ENCODE measurements at places on chromosomes 6 and 20.

GRCh38 chr6:14767226-14767625 is 478.6 kb upstream of the JARID2 start:
- DNase-seq: no peak

GRCh38 chr20:8094850-8095249 is 37.2 kb upstream of the PLCB1 start:
- DNase-seq: no peak

DNA sequence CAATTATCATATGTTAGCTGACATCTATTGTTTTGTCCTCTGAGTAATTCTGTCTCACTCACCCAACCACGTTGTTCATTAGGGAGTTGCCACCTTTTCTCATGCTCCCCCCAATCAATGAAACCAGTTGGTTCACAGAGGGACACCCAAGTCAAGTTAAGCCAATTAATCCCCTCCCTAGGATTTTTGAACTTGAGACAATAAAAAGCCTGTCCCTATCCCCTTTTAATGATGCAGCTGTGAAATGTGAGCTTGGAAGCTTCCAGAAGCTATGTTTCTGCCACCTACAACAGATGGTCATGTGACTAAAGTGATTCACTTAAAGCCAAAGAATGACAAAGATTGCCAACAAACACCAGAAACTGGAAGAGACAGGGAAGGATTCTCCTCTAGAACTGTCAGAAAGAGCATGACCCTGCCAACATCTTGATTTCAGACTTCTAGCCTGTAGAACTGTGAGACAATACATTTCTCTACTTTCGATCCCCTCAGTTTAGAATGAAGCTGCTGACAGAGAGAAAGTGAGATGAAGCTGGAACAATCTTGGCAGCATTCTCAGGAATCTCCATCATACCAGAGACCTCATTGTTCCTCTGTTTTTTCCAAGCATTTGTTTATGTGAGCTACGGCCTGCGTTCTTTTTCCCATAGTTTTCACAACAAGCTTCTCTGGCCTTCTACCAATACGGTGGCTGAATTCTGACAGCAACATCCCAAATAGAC is 57.8 kb upstream of the TPD52L1 start:
- DNase-seq: no peak

- no peak for DNase-seq
Measured at GRCh38 chr6:133559926-133560325, 318.8 kb downstream of the EYA4 start.

- DNase-seq: no peak
Measured at GRCh38 chr20:24842918-24843715, 106.0 kb upstream of the CST7 start.

DNA sequence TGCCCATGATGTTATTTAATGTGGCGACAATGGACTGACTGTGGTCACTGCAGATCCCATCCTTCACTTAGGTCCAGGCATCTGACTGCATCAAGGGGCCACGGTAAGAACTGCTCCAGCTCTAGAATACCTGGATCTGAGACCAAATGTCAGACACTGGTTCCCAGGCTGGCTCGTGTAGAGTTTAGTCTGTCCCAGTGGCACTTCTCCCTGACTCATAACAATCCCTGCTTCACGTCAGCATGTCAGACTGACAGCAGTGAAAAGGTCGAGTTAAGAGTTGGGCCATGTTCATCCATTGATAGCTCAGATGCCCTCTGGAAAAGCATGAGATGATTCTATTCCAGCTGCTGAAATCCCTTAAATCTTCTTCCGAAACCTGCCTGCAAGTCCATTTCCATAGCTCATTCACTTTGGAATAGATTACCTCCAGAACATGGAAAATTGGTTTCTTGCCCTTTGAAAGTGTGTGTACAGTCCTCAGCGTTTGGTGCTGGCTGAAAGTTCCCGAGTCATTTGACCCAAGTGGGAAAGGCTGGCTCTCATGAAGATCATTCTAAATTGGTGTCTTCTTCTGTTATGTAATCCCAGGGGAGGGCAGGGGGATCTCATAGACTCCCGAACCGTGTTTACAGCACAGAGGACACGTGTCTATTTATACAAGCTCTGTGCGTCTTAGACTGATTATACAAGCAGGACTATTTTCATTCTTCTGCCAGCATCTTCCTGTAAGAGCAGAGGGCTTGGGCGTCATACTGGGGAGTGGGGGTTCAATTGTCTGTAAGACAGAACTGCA is 160.8 kb downstream of the ZDHHC14 start:
- DNase-seq: no peak

GRCh38 chr20:63258781-63259180 is 4.5 kb upstream of the NKAIN4 start:
- DNase-seq: no peak

DNA sequence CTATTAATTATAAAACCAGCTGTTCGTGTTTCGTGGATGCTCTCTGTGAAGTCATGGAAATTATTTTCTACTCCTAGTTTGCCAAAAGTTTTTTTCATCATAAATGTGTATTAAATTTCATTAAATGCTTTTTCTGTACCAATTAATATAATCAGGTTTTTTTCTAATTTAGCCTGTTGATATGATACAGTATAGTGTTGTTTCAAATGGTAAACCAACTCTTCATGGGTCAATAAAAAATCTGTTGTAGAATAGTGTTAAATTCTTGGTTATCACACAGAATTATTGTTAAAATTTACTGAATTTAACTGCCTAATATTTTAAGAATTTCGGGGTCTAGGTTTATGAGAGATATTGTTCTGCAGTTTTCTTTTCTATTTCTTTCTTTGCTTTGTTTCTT is 505.9 kb upstream of the MANEA start:
- no peak for DNase-seq

DNA sequence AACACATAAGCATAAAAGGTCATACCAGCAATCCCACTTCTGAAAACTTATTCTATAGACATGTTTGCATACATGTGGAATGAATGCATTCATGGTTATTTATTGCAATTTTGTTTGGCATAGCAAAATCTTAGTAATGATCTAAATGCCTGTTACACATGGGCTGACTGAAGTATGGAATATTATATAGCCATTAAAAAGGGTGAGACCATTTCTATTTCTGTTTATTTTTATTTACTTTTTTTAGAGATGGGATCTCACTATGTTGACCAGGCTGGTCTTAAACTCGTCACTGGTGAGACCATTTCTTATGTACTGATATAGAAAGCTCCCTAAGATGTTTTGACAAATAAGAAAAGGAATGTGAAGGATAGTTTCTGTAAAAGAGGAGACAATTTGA is 14.3 kb upstream of the SCRT2 start:
- DNase-seq: no peak

GRCh38 chr20:19502169-19502568 is 255.9 kb upstream of the RIN2 start:
- DNase-seq: no peak

GRCh38 chr6:4682431-4683097 is 93.6 kb upstream of the CDYL start:
- no peak for DNase-seq

DNA sequence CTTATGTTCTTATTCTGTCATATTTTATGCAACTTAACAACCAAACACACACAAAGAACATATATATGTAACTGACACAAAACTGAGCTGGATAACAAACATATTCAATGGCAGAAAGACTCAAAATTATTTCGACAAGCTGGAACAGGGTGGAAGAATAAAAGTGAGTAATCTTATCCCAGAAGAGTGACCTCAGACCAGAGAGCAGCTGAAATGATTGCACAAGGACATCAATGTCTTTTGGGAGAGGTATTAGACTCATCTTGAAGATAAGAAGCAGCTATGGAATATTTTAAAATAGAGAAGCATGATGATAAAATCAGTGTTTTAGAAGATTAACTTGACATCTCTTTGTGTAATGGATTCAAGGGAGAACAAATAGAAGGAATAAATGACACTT is 191.6 kb upstream of the PRDM1 start:
- DNase-seq: no peak

DNA sequence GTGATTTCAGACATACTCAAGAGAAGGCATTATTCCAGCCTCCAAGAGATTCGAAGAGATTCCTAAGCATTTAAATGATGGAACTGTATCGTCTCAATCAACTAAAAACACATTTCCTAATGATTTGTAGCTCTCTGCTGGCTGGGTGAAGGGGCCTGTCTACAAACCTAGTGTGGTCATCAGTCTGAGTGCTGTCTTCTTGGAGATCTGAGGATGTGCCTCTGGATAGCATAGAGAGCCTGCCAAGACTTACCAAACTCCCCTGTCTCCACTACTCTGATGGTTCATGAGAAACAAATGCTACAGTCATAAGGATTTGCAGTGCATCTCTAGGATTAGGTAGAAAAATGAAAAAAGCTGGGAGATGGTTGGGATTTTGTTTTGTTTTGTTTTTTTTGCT is 176.9 kb upstream of the CITED2 start:
- no peak for DNase-seq

- no peak for DNase-seq
Measured at GRCh38 chr20:61902221-61902869, 163.3 kb downstream of the TAF4 start.

- no peak for DNase-seq
Measured at GRCh38 chr20:46695892-46696291, 6.6 kb upstream of the TP53RK start.

DNA sequence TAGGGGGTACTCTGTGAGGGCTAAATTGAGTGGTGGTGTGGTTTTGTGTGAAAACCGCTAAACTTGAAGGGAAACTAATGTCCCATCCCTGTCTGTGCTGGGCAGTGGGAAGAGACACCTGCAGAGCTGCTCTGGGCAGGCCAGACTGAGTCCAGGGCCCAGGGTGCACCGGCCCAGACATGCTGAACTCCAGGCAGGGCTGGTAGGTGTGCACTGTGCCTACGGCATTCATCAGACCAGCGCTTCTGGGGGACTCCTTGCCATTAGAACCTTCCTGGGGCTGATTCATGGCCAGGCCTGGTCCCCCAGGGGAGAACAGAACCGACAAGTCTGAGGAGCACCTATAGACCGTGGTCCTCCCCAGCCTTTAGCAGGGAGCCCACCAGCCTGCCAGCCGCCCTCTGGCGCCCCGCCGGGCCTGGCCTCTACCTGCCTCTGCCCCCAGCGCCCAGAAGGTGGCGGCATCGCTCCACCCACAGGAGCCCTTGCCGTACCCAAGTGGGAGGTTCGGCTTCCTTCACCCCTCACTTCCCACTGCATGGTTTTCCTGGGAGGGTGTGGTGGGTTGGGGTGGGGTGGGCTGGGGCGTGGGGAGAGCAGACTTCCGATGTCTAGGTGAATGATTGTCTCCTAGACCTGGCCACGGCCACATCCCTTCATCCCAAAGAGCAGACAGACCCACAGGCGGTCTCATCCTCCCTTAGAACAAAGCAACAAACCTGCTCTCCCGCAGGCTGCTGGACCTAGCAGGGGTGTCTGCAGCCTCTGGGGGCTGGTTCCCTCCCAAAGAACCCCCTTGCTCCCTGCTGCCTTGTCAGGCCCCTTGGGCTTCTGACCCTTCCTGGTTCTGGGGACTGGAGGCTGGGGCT is 15.5 kb downstream of the CCDC167 start:
- peak; percentile 52 for DNase-seq

- no peak for DNase-seq
Measured at GRCh38 chr20:15378151-15378550, 1040.7 kb upstream of the FLRT3 start.

GRCh38 chr6:46422619-46423018 is 68.6 kb downstream of the RCAN2 start:
- no peak for DNase-seq

GRCh38 chr6:7819431-7820015 is 91.1 kb downstream of the TXNDC5 start:
- no peak for DNase-seq

DNA sequence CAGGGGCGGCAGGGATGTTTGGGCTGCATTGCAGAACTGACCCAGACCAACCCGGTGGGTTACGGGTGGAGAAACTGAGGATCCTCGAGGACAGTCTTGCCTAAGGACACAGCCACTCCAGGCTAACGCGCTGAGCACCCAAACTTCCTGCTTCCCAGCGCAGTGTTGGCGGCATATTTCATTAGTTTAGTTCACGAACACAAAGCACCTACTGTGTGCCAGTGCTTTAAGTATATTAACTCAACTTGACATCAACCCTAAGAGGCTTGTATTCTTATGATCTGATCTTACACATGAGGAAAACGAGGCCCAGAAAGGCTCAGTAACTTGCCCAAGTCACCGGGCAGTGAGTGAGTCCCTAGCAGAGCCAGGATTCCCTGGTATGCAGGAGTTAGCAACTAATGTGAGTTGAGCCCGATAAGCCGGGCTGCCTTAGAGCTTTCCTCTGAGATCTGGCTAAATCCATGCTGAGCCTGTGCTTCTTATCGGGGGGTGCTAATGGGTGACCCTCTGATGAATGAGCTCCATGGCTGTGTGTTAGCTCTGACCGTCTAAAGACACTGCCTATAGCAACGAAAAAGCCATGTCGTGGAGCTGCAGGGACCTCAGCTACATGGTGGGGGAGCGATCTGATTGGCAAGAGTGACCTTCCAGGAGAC is 92.7 kb downstream of the CD40 start:
- no peak for DNase-seq

GRCh38 chr6:63716169-63716568 is 80.6 kb downstream of the PHF3 start:
- no peak for DNase-seq

GRCh38 chr6:56381801-56382251 is 134.4 kb upstream of the COL21A1 start:
- no peak for DNase-seq

GRCh38 chr6:37085198-37085597 is 79.7 kb downstream of the FGD2 start:
- DNase-seq: no peak

GRCh38 chr6:117924690-117925089 is 17.6 kb downstream of the SLC35F1 start:
- no peak for DNase-seq

DNA sequence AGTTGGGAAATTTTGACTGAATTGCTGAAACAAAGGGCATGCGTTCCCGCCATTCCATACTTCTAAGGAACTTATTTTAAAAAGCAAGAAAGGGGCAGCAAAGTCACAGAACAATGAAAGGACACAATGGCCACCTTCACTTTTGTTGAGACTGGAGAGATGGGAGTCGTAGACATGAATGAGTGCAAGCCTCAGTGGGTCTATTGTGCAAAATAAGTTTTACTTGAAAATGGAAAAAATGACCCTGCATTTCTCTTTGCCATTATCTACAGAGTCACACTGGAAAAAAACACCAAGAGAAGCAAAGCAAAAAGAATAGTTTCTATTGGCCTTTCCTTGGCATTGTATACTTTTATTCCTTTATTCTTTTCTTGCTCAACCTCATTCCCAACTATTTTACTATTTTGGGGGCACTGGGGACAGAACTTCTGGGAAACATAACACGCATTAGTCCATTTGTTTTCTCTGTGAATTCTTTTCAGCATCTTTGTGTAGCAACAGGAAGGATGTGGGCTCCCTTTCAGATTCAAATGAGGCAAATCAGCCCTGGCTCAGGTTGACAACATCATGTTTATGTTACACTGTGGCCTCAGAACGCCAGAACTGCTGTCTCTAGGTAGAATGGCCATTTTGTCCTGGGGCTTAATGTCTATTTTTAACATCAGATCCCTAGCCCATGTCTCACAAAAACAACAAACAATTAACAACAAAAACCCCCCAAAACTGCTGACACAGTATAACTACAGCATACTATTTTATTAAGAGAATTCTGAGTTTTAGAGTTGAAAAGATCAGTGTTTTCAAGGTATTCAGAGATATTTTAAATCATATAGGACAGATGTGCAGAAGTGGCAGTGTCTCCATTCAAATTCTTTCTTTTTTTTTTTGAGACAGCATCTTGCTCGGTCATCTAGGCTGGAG is 122.2 kb downstream of the FYN start:
- DNase-seq: peak; percentile 53

- DNase-seq: no peak
Measured at GRCh38 chr6:42086046-42087035, 36.0 kb downstream of the TAF8 start.
